ENCODE measurements at places on chromosomes 12 and 14.

DNA sequence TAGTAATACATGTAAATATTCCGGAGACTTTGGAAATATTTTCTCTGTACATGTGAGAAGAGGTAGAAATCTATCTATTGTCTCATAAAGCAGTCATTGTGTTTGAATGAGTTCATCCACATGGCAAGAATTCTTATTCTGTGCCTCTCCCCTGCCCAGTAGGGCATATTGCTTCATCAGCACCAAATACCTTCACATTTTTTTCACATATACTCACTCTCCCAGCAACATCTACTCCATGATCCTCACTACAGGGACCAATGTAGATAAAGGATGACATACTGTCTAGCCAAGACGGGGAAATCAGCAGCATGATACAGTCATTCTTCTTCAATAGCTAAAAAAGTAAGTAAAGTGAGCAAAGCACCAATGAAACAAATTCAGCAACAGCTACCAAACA lies 1.3 kb upstream of the TAS2R14 start:
- DNase-seq = no peak

DNA sequence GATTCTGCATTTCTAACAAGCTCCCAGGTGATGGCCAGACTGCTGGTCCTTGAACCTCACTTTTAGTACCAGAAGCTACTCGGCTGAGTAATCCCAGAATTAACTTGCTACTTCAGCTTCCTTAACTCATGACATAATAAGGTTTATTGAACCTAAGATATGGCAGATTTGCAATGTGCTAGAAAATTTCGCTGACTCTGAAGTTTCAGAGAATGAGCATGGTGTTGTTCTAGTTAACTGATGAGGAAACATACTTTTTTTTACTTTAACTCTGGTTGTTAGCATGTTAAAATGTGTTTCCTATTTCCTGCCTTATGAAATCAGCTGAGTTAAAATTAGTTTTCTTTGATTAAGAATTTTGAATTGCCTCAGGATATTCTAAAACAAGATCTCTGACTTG lies 23.1 kb upstream of the COX16 start:
- no peak for DNase-seq

GRCh38 chr12:48349471-48349870 lies 1.2 kb downstream of the ZNF641 start:
- no peak for DNase-seq

DNA sequence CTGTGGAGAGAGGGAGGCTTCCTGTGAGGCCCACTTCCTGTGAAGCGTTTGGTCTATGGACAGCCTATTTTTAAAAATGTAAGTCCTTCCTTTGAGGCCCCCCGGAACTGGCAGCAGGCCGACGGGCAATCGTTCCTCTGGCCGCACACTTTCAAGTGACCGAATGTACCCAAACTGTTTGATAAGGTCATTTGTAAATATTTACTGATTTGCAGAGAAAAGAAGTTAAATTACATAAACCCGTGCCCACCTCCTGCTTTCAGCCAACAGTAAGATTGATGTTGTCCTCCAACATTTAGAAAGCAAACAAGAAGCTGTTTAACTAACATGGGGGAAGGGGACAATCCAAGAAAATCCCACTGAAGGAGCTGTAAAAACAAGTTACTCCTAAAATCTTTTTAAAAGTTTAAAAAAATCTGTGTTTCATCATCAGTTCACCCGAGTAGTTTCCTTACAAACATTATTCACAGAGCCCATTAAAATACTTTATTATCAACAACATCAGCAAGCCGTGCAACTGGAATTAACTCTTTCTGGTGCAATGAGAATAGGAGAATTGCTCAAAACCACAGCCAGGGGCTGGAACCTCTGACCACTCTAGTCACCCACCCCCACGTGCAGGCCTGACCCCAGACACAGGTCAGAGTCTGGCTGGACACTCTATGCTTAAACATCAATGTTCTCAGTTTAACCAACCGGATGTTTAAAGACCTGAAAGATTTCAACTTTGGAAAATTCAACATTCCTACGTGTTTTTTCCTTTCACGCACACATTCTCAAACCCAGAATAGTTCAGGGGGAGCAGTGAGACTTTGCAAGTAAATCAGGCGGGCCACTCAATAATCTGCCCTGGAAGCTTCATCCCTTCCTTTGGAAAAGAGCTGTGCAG lies 65.3 kb downstream of the FOXN3 start:
- DNase-seq = no peak

GRCh38 chr12:119704065-119704747 lies 36.3 kb downstream of the PRKAB1 start:
- DNase-seq = no peak

- DNase-seq = no peak
Measured at GRCh38 chr12:105477873-105478272, 147.4 kb downstream of the C12orf75 start.

Measured in amygdala (tissue), 56 donors.